ENCODE measurements at places on chromosomes 3 and 15.

DNA sequence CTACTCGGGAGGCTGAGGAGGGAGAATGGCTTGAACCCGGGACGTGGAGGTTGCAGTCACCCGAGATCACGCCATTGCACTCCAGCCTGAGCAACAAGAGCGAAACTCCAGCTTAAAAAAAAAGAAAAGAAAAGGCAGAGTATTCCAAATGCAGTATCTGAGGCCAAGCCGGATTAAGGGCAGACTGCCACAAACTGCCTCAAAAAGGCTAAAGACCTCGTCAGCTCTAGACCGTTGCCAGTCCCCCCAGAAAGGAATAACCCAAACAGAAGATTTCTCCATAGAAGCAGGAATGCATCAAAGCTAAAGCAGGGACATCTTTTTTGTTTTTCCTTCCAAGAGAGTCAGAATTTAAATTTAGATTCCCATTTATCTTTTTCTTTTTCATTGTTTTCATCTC lies 72.9 kb downstream of the TM4SF4 start:
- no peak for DNase-seq

DNA sequence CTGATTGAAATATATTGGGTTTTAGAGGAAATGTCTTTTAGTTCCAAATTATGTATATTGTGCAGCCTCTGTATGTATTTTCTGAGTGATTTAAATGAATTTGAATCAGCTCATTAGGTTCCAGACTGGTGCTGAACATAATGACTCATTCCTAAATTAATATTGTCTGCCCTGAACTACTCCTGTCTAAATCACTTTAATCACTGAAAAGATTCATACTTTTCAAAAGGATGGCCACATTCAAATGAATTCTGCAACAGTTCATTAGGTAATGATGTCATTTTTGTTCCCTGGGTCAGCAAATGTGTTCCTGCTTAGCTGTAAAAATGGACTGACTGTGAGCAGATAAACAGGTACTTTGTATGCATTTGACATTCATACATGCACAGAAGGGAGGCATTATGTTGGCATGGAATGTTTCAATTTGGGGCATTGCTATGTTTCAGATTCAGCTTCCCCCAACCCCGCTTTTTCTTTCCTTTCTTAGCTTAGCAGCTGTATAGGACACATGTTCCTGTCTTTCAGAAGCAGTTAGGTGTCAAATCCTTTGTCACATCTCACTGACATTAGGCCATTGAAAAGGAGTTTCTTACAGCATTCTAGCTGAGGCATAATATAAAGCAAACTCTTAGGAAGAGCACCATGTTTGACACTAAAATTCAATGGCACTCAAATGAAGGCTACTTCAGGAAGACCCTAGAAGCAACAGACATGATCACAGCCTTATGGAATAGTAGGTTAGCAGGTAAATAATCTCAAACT lies 318.5 kb upstream of the ARPP21 start:
- DNase-seq: no peak

- no peak for DNase-seq
These were observed 29.7 kb downstream of the MINDY4B start for GRCh38 chr3:150875548-150875947.

- DNase-seq: no peak
These were observed 160.1 kb upstream of the CCDC54 start for GRCh38 chr3:107217172-107217571.

- DNase-seq: no peak
These were observed 61.5 kb downstream of the MYO1E start for GRCh38 chr15:59311195-59311594.

DNA sequence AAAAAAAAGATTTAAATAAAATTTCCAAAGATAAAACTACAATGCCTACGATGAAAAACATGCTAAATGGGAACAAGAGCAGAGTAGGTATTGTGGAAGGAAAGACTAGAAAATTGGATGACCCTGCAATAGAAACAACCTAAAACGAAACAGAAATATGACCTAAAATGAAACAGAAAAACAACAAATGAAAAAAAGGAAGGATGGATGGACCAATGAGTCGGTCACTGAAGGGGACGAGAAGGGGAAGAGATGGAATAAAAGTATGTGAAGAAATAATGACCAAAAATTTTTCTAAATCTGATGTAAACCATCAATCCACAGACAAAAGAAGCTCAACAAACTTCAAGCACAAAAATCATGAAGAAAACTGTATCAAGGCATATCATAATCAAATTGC lies 44.8 kb downstream of the TBC1D2B start:
- DNase-seq: no peak

DNA sequence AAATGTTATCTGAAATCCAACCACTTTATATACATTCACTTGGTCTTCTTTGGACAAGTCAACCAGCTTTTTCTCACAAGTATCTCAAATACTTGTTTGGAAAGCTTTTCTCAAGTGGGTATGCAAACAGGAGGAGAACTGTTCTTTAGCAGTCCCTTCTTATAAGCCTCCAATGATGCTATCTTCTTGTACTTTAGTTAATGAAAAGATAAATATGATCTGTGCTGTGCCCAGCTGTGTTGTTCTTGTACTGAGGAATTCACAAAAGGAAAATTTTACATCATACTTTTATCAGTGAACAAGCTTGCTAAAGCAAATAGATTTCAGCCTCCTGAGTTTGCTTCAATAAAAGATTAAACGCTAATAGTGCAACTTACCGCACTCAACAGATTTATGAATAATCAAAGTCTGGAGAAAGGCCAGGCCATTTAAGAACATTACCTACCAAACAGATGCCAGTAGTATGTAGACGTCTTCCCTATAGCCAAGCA lies 395.2 kb downstream of the MECOM start:
- DNase-seq: no peak

GRCh38 chr3:18135060-18135814 lies 289.9 kb downstream of the SATB1 start:
- DNase-seq: no peak

- DNase-seq: no peak
These were observed 38.3 kb upstream of the TPM1 start for GRCh38 chr15:63004211-63004610.

- DNase-seq: no peak
These were observed 129.8 kb downstream of the CACNA1D start for GRCh38 chr3:53624061-53624857.

GRCh38 chr3:132703733-132704132 lies 18.5 kb downstream of the NPHP3 start:
- no peak for DNase-seq

DNA sequence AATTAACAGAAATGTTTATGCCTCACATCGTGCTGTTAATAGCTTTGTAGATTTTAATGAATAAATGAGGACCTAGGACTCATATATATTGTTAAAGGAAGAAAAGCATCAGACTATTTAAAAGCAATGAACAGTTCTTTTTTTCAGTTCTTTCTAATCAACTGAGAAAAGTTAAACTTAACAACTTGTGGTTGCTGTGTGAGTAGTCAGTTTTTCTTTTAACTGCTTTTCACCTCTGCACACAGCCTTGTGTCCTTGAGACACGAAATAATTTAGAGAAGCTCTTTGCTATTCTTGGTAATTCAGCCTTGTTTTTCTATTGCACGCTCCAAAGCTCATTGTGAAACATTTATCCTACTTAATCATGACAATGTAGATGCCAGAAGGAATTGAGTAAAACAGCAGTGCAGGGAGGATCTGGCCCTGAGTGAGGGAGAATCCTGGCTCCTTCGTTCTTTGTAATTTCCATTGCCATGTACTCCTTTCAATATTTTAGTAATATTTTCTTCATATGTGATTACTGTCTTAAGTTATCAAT lies 499.0 kb downstream of the PYDC2 start:
- no peak for DNase-seq

GRCh38 chr3:135851201-135852081 lies 114.1 kb upstream of the PPP2R3A start:
- DNase-seq: no peak

- DNase-seq: no peak
These were observed 68.0 kb downstream of the CNTN3 start for GRCh38 chr3:74546426-74546825.

- DNase-seq: no peak
These were observed 56.6 kb downstream of the SEC22A start for GRCh38 chr3:123258359-123258758.

- DNase-seq: no peak
These were observed 31.5 kb downstream of the MBNL1 start for GRCh38 chr3:152300029-152300731.

DNA sequence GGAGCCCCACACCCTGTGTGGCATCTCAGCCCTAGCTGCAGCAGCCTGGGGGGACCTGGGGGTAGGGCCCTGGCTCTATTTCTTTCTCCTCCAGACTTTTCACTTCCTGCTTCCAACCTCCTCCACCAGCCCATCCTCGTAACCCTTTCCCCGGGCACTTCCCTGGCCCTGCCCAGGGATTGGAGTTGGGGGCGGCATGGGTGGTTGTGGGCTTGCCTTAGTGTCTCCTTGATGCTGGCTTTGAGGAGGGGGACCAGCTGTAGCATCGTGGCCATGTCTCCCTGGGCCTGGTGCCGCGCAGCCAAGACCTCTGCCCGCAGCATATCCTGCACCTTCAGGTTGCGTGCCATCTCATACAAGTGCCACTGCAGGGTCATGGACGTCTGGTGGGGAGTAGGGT lies 28.1 kb downstream of the CYP11A1 start:
- DNase-seq: no peak

DNA sequence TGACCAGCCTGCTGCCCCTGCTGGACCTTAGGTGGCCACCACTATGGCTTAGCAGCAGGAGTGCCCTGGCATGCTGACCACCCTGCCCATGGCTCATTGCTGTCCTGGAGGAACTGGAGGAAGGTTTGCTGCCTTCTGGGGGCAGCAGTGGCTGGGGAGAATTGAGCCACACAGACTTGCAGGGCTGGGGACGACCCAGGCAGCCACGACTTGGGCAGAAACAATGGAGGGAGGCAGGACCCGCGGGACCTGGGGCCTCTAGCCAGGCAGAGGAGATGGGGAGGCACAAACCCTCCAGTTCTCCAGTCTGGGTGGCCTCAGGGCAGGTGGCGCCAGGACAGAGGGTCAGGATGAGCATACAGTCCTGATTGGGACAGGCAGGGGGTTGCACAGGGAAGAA lies 32.8 kb downstream of the ADAMTS7 start:
- no peak for DNase-seq

DNA sequence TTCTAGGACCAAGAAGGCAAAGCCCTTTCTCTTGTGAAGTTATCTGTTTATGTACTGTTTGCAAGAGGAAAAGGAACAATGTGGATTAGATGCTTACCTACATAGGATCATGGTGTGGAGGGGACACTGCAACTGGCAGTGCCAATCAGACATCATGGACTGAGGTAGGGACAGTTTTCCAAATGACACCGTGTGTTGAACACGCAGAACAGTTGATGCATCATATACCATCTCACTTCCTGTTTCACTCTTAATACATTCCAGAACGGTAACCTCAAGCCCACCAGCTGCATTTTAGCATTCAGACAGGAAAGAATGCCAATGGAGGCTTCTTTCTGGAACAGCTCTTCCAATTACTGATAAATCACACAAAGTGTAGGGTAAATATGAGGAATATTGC lies 397.7 kb upstream of the LMCD1 start:
- DNase-seq: no peak

DNA sequence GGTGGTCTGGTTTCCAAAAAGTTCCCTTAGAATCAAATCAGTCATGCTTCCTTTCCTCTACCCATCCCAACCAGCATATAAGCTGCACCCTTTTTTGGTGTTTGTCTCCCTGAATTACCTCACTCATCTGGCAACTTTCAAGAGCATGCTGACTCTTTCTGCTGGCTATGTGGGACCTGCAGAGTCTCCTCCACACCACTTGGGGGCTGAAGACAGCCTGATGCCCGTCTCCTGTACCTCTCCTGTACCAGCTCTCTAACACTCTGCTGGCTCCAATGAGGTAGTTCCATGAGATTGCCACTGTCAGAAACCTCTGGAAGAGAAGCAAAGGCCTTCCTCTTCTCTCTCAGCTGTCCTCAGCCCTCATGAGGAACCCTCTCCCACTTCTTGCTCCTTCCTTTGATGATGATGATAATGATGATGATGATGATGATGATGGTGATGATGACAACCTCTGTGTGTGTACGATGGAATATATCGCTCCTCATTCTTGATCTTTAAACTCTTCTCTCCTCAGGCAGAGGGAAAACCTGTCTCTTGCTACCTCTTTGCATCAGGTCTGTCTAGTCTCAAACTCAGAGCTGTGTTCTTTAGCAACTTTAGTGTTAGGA lies 257.5 kb downstream of the ZNF621 start:
- DNase-seq: no peak

- no peak for DNase-seq
These were observed 3.9 kb upstream of the IREB2 start for GRCh38 chr15:78434134-78434533.

DNA sequence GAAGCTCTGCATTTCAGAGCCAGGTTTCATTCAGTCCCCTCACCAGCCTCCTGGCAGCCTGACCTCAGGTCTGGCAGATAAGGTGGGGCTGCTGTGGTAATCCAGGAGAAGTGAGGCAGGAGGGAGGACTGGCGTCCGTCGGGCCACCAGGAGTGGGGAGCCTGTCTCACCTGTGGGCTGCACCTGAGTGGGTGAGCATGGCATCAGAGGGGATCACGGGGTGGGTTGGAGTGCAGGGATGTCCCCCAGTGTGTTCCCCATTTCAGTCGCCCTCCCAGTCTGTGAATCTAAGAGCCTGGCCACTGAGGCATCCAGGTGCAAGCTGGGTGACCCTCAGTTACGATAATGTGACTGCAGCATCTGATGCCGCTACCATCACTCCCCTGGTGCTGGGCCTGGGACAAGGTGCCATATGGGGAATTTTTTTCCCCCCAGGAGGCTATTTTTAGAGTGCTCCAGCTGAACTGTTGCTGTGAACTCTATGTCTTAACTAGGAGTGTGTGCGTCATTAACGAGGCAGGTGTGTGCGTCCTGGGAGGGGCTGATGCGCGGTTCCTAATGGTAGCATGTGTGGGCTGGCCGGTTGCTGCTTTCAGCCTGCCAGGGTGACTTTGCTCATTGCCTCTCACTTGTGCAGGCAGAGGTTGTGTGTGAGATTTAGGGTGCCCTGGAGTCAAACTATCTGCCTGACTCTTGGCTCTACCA lies 165.2 kb downstream of the SLCO3A1 start:
- no peak for DNase-seq

DNA sequence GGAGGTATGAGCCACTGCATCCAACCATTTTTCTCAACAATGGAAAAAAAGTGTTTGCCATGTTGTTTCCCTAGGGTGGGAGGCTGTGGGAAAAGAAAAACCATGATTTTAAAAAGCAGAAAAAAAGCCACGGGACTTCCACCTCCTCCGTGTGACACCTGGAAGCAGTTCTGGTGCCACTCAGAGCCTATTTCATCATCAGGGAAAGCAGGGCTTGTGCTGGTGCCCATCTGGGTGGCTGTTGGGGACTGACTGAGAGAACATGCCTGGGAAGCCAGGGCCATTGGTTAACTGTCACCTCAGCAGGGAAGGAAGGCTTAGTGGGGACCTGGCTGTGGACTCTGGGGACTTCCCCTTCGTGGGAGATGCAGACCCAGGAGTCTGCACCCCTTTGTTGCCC lies 7.3 kb downstream of the RNU5B-1 start:
- DNase-seq: no peak

GRCh38 chr3:118347396-118348168 lies 687.1 kb downstream of the IGSF11 start:
- no peak for DNase-seq

Measured in stimulated activated CD4-positive, alpha-beta T cell treated with anti-CD3 and anti-CD28 coated beads, Interleukin-1b, Interleukin-23, amount 100 ng/mL, for 1 hour (primary cell).